ENCODE measurements at places on chromosomes 12 and 14.

DNA sequence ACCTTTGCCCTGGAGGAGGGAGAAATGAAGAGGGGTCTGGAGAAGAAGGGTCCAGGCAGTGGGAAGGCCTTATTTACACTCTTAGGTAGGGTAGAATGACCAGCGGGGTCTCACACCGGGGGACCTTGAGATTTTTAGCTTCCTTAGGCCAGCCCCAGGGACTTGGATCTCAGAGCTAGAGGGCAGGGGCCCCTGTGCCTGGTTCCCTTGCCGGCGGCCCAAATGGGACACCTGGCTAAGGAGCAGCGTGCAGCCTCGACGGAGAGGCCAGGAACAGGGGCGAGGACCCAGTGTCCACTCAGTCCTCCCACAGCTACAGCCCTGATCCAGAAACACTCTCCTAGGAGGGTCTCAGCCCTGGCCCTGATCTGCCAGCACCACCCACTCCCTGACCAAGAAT, 41.8 kb downstream of the DIO3 start:
- DNase-seq, result no peak

DNA sequence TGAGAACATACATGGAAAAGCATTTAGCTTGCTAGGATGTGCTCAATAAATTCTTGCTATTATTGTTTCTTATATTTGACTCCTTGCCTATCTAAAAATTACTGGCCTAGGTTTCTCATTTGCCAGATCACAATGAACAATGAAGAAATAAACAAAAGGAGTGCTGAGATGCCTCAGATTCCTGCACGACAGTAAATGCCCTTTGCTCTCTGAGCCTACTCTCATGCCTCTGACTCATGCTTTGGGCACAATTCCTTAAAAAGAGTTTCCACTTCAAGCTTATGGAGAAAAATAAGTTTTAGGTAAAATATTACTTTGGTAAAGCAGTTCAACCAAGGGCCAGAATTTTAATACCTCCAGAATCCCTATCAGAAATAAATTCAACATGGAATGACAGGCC, 30.9 kb downstream of the GRIN2B start:
- no peak for DNase-seq

DNA sequence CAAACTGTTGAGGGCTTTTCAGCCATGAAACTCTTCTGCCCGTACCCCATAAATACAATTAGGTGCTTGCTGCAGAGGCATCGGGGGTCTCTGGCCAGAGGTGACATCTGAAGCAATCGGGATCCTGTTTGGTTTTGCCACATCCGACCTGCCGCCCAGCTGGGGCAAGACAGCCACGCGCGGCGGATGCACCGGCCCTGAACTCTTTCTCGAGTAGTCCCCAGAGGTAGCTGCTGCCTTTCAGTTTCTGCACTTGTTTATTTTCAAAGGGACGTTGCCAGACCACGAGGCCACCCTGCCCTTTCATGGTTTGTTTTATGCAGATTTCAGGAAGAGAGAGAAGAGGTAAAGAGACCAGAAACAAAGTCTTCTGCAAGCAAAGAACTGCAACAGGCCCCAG, 10.6 kb upstream of the MLXIP start:
- peak; percentile 20 for DNase-seq

GRCh38 chr14:103858063-103858781, 10.8 kb upstream of the PPP1R13B start:
- no peak for DNase-seq

DNA sequence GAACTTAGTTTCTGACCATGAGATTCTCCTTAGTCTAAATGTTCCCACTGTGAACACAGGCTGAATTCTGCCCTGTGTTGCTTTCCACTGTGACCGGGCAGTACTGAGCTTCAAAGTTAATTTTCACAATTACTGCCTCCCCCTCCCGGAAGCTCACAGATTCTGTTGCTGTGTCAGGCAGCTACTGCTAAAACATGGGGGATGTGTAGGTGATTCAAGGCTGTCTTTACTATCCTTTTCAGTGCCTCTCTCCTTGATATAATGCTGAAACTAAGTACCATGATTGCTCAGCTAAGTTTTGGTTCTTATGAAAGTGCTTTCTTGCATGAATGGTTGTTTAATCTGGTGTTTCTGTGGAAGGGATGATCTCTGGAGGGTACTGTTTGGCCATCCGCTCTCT, 428.3 kb upstream of the NOVA1 start:
- DNase-seq, result no peak

GRCh38 chr14:70887207-70887681, 20.0 kb upstream of the PCNX1 start:
- no peak for DNase-seq

DNA sequence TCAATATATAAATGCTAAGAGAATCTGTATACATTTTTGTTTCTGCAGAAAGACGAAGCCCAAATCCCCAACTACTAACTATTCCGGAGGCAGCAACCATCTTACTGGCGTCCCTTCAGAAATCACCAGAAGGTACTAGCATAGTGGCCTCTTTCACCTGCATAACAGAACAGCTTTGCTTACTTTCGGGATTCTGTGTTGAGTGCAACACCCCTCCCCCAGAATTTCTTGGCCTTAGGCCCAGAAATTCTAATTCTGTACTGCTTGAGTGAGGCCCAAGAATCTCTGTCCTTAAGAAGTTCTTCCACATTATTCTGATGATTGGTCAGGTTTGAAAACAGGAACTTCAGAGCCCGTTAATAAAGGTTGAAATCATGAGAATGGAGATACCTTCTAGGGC, 2.9 kb downstream of the SPX start:
- DNase-seq, result no peak

DNA sequence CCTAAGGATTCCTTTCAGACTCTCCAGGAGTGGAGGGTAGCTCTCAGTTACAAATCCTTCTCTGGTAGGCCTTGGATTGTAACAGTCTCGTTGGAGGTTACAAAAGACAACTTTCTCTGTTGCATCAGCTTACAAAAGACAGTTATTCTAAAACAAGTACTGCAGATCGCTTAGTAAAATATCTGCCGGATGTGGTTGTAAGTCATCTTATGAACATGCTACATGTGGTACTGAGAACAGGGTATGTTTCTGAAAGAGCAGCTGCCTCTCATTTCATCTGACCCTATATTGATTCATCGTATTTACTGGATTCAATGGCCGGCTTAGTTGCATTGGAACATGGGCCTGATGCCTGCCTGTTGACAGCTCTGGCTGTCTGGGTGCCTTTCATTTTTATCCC, 157.4 kb downstream of the PTCSC3 start:
- DNase-seq, result no peak

DNA sequence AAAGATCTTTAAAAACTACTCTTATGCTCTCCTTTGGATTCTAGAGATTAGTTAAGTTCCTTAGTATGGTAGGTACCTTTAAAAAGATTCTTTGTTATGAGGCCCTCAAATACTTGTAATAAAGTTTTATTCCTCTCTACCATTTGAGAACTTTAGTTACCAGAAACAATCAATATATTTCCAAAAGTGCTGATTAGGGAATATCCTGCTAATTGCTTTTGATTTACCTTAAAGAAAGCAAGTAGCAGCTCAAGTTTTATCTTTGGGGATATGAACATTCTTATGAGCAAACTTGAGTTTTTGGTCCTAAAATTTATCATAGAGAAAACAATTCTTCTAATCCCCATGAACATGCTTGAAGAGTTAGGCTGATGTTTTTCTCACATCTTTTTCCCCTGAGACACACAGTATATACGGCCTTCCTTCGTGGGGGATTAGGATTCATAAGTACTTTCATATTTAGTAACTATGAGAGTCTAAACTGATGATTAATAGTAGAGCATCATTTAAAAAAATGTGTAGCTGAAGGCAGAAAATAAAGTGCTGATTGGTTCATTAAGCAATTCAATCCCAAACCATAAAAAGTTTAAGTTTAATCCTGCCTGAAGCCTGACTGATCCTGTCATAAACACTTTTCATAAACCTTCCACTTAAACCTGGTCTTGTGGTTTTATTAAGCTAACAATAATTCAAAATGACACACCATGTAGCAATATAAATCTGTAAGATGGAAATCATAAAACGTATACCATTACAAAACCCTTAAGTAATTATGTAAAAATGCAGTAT, 380.5 kb upstream of the FBXO33 start:
- DNase-seq, result no peak

Measured in stimulated activated CD4-positive, alpha-beta T cell treated with anti-CD3 and anti-CD28 coated beads, Interleukin-4, amount 100 ng/mL, for 24 hours (primary cell).